Left lung (tissue), 14 donors: ENCODE measurements at places on chromosomes 5 and 9. TPM values are rescaled to one million over a fixed set of nuclear protein-coding genes. Genes with fewer than 3 reads are reported as not detected.

ENDOG gene
- 22.8 TPM for total RNA-seq

SLC27A6 gene
- 0.61 TPM for total RNA-seq

GRCh38 chr5:83076742-83077661 is at the start of the genes TMEM167A and XRCC4:
Gene TMEM167A (minus strand): TSS chr5:83077394. CDS start chr5:83077323, 71 bp downstream.
Gene XRCC4 (plus strand): TSS chr5:83077547. CDS start chr5:83104920, 27,373 bp downstream.
- DNase-seq: peak; percentile 96

ANKRD34B gene
- total RNA-seq: 2.8 TPM

DNA sequence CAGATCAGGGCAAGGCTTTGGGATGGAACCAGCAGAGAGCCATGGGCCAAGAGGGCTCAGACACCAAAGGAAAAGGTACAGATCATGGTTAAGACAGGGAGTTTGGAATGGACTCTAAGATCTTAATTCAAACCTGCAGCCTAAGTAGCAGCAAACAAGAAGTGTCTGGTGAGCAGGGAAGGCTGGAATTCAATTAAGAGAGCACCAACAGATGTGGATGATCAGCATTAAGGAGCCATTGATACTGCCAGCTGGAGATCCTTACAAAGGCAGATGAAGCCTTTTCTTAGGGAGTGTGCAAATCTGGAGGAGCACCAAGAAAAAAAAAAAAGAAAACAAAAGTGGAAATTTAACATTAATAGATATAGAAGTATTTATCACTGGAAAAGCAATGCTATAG is 516.8 kb downstream of the RASEF start:
- DNase-seq: peak; percentile 43

PLPP7 gene
- 2.3 TPM for total RNA-seq

- DNase-seq: peak; percentile 70
Measured at GRCh38 chr5:72366324-72366976, 46.3 kb downstream of the PTCD2 start.

GPR151 gene
- total RNA-seq: not detected

GRCh38 chr9:116928884-116929283 is 241.8 kb downstream of the TRIM32 start:
- no peak for DNase-seq

GRCh38 chr5:150774145-150774544 is 4.4 kb upstream of the SMIM3 start:
- DNase-seq: no peak

DNA sequence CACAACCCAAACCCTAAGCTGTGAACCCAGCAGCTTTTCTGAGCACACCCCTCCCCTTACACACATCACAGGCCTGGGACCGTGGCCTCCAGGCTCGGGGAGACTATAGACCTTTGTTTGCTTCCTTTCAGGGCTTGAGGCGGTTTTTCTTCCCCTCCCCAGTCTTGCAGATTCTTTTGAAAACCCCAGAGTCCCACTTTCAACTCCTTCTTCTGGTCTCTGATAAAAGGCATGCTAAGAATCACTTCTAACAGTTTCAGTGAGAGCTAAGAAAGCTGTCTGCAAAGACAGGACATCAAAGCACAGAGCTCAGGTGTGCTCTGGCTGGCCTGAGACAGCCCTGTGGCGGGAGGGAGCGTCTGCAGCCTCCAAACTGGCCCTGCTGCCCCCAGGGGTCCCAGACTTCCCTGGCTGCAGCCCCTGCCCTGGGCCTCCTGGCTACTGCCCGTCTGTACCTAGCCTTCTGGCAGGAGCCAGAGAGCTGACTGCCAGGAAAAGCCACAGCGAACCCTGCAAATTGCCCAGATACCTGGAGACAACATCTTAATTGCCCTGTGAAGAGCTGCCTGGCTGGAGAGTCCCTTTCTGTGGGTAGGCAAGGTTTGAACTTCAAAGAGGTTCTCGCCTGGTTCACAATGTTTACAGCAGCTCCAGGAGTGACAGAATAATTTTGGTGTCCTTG is 138.9 kb downstream of the GADD45G start:
- DNase-seq: no peak

GRCh38 chr5:115736690-115737005 is 79.8 kb downstream of the CDO1 start:
- no peak for DNase-seq

- no peak for DNase-seq
Measured at GRCh38 chr5:179123491-179124272, 63.5 kb downstream of the ZNF354C start.

- DNase-seq: no peak
Measured at GRCh38 chr5:54176066-54176830, 134.1 kb downstream of the ARL15 start.

NRG2 gene
- 0.85 TPM for total RNA-seq

- no peak for DNase-seq
Measured at GRCh38 chr5:171291371-171291770, 17.7 kb upstream of the TLX3 start.

DNA sequence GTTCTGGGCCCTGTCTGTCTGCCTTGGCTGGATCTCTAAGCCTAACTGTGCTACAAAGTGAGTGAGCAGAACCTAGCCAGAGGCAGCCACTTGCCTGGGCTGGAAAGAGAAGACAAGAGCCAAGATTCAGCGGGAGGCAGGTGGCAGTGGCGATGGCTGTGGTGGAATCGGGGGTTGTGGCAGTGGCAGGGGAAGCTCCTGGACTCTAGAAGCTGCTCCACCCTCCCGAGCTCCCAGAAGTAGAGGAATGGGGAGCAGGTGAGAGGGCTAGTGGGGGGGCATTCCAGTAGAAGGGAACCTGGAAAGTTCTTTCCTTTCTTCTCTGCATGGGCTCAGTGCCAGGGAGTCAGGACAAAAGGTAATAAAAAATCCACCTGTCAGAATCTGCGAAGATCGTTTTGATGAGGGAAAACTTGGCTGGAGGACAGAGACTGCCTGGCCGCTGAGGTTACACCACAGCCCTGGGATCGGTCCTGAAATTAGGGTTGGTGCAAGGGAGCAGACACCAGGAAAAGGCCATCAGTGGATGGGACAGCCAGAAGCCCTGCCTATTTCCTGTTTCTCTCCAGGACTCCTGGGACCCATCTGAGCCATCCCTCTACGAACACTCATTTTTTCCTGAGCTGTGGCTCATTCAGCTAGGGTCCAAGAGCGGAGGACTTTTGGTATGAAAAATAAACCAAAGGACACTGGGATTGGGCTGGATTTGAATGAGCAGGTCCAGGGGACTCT is 1.6 kb downstream of the CRAT start:
- DNase-seq: no peak

- DNase-seq: no peak
Measured at GRCh38 chr5:67305913-67306710, 109.5 kb upstream of the CD180 start.

SLCO4C1 gene
- total RNA-seq: 27.4 TPM

- DNase-seq: no peak
Measured at GRCh38 chr5:177290816-177291596, 12.5 kb downstream of the RAB24 start.
